Foreskin melanocyte (primary cell): ENCODE measurements at places on chromosomes 3 and 15.

- DNase-seq, result no peak
Measured at GRCh38 chr3:23966328-23966727, 21.2 kb downstream of the NR1D2 start.

GRCh38 chr15:71575474-71576045 is 234.8 kb upstream of the NR2E3 start:
- DNase-seq, result no peak

DNA sequence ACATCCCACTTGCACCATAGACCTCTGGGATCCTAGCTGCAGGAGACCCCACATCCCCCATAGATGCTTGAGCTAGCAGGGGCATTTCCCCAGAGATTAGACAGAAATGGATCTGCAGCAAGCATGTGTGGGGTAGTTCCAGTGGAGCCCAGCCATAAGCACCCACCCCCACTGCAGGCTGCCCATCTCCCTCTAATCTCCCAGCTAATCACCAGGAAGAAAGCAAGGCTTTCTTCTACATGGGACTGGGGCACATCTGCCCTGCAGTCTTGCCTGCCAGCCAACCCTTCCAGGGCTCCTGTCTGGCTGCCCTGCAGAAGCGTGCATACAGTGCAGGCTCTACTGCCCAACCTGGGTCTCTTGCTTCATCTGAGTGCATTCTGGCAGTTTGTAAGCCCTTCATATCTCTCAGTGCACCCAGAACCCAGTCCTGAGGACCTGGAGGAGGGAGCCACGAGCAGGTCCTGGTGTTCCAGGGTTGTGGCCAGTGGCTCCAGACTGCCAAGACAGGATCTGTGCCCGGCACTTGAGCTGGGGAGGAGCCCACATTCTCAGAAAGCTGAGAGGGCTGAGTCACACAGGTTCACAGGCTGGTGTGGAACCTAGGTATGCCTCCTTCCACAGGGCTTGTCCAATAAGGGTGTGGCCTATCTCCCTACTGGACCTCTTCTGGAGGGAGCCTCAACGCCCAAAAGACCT is 49.9 kb upstream of the IGSF11 start:
- DNase-seq, result no peak

DNA sequence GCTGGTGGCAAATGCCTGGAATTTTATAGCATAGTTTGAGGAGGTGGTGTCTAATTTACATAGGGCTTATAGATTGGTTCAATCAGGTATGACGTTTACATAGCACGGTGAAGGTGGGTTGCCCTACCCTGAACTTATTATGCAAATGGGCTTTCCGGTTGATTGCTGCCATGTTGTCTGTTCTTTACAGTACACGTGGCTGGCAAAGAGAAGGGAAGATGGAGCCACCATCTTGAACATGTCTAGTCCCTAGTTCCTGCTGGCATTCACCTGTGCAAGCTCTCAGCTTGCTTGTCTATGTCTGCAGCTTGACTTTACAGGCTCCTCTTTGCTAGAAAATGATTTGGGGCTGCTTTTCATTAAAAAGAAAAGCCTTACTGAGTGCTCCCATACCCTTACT is 14.0 kb upstream of the STAC start:
- no peak for DNase-seq

- DNase-seq, result no peak
Measured at GRCh38 chr15:70202756-70203155, 105.0 kb upstream of the TLE3 start.

GRCh38 chr3:107085261-107085660 is 292.0 kb upstream of the CCDC54 start:
- DNase-seq, result no peak

DNA sequence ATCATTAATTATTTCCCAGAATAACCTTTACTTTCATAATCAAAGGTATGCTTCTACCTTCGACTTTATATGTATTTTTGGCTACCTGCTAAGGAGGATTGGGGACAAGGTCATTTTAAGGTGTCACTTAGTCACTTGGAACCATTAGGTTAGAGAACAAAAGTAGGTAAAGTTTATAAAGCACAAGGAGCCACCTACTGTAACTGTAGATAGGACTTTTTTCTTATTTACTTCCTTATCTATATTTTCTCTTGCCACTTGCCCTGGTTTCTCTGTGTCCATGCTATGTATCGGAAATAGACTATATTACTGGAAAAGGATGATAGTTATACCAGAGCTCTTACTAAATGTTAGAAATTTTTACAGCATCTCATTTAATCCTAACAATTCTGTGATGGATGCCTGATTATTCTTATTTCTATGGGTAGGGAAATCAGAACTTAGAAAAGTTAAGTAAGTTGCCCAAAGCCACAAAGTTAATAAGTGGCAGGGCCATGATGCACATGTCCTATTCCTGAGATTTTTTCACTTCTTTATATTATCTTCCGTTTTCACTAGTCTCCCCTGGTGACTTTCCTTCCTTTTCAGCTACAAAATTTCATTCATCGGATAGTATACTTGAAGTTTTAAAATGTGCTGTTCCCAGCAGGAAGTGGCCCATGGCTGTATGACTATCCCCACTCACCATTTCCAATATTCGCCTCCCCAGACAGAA is 132.5 kb downstream of the CMSS1 start:
- DNase-seq, result no peak

GRCh38 chr15:80932989-80933388 is 56.6 kb downstream of the MESD start:
- no peak for DNase-seq

- peak; percentile 77 for DNase-seq
Measured at GRCh38 chr3:48561045-48561736, 2.4 kb downstream of the UCN2 start.

GRCh38 chr3:176375519-176375918 is 821.8 kb downstream of the TBL1XR1 start:
- DNase-seq, result no peak

DNA sequence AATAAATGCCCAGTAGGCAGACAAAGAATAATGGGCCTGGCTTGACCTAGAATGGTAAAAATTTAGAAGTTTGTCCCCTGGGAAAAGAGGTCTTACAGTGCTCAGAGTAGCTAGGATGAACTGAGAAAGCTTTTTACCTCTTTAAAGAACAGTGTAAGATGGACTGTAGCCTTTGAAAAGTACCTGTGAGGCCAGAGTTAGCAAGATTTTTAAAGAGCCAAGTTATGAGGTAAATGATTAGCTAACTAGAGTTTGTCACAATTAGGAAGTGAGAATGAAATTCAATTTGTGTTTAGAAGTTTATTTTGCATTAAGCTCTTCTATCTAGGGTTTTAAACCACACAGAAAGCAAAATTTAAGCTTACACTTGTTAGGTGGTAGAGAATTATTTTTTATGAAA is 480.9 kb downstream of the ZIC1 start:
- no peak for DNase-seq

DNA sequence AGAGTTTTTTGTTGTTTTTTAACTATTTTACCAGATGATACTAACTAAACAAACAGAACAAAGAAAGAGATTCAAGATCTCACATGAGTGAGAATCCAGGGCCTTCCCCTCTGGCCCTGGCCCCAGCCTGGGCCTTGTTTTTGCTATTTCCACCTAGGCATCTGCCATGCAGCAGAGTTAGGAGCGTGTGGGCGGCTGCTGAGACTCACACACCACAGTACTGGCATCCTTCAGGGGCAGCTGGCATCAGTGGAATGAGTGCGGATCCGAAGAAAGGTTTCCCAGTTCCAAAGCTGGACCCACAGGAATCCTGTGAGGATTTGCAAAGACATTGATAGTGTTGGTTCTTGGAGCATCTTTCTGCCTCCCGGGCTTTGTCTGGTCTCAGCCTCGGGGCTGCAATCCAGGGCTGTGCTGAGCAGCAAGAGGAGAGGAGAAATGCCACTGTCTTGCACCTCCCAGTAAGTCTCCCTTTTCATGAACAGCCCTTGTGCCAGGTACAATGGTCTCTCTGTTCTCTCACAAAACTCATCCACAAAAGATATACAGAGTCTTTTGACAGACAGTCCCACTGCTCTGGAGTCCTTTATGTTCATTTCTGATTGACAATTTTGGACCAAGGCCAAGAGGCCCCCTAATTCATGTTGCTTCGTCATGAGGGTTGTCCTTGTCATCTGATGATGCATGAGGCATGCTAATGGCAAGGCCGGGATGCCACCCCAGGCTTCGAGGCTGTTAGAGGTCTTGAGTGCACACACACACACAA is 46.6 kb downstream of the APH1B start:
- DNase-seq, result peak; percentile 96

GRCh38 chr15:82986442-82986780 is 401 bp downstream of the RAMAC start:
- DNase-seq, result no peak

GRCh38 chr3:66816090-66816761 is 181.9 kb upstream of the KBTBD8 start:
- peak; percentile 34 for DNase-seq

GRCh38 chr3:139909811-139910210 is 25.2 kb upstream of the CLSTN2 start:
- DNase-seq, result no peak

DNA sequence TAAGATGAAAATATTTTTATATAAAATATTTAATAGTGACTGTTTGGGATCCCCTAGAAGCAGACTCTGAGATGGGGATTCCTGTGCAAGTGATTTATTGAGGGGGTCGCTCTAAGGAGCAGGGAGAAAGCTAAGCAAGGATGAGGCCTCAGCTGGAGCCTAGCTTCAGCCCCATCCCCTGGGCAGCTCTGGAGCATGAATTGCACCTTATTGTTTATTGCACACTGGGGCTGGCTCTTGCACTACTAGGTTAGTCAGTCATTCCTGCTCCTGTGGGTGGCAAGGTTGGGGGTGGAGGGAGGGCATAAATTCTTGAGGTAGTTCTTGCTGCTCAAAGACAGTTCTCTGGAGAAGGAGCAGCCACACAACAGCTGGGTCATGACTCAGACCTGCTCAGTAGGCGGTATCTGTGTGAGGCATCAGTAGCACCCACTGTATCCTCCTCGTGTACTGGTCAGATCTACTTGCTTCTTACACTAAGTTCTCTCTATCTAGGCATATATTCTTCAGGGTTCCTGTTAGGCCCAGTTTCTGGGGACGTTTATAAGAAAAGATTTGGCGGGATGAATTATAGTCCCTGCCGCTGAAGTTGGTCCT is 27.2 kb upstream of the TNFSF10 start:
- no peak for DNase-seq

DNA sequence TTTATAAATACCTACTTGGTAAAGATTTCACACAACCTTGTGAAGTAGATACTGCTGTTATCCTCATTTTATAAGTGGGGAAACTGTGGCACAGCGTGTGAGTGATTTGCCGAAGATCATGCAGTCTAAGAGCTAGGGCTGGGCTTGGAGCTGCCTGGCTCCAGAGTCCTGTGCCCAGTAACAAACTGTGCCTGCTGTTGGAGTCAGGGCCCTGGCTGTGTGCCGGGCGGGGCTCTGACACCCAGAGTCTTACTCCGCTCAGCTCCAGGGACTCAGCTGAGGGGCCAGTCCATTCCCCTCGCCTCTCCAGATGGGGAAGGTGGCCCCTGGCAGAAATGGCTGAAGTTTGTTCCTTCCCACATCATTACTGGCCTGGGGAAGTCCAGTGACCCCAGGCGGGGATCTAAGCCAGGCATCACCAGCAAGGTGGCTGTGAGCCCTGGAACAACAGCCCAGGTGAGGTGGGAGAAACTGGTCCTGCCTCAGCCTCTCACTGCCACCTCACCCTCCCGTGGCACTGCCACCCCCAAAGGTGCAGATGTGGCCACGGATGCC is 17.3 kb upstream of the PLXNA1 start:
- DNase-seq, result no peak

DNA sequence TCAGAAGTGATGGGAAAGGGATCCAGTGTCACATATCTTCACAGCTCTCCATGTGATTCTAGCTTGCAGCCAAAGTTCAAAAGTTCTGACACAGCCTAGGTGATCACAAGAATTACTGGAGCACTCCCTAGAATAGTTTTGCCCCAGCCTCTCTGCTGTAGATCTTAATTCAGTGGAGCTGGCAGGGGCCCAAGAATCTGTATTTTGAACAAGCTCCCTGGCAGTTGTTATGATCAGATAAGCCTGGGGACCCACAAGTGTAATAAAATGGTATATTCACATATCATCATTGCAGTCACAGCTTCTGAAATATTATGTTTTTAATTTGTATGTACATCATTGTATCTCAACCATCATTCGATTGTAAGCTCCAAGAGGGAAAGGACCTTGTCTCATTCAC is 62.3 kb downstream of the NOX5 start:
- DNase-seq, result no peak

DNA sequence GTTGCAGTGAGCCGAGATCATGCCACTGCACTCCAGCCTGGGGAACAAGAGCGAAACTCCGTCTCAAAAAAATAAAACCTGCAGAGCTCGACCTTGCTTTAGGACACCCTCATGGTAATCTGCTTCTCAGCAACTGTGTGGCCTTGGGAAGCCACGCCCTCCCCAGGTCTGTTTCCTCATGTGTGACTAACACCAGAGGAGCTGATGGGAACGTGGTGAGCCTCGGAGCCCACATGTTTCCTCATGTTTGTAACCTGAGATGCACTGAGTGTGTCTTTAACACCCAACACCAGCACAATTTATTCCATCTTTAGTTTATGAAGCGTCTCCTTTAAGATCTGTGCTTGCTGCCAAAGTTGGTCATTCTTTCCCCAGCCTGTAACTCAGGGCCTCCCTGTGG is 142.8 kb downstream of the OCA2 start:
- DNase-seq, result no peak

GRCh38 chr15:54585063-54585462 is 606.8 kb downstream of the UNC13C start:
- DNase-seq, result no peak
